Brain (organoid and tissue), 16 donors: ENCODE measurements at places on chromosomes 12 and 14.

- DNase-seq, result no peak
Observed at GRCh38 chr12:54007538-54008259, 1.1 kb upstream of the HOXC8 start.

- DNase-seq, result peak; percentile 24
Observed at GRCh38 chr12:110846615-110847566, at the start of gene CCDC63. Gene CCDC63 (plus strand): TSS chr12:110846987. CDS start chr12:110852955, 5,968 bp downstream.

GRCh38 chr12:129068684-129069083 lies 215.4 kb downstream of the GLT1D1 start:
- DNase-seq, result no peak

DNA sequence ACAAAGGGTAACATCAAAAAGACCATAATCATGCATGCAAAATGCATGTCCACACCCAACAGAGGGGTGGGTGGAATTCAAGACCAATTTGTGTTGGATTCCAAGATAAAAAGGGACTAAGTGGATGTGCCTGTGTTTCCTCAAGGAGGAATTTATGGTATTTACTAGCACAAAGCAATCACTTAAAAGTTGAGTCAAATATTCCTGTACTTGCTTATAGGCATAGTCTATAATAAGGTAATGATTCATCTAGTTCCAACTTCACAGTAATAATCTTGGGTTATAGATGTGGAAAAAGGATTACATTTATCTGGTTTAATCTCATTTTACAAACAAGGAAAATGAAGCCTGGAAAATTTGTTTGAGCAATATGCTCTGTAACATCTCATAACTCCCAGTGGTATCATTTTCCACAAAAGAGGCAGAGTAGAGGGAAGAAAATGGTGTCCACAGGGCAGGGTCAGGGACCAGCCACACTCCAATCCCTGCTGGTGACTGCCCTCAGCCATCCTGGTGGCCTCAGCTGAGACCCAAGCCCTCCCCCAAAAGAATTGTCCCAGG lies 80.8 kb upstream of the REP15 start:
- DNase-seq, result no peak

- DNase-seq, result peak; percentile 84
Observed at GRCh38 chr12:24554612-24555295, 394.1 kb downstream of the BCAT1 start.

GRCh38 chr12:131153956-131154355 lies 200.2 kb downstream of the ADGRD1 start:
- DNase-seq, result no peak

DNA sequence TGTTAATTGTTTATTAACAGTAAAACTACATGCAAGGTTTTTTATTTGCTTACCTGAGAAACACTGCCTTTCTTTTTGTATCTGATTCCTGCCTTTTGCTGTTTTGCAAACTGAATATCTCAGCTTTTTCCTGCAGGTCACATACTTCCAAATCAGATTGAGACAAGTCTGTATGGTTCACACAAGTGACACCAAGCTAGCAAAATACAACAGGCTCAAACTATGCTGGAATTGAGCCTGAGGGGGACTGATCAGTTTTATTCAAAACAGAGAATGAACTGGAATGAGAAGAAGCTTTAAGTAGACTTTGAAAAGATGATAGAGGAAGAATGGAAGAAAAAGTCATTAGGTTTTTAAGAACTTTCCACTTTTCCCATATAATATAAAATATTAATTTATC lies 12.2 kb upstream of the CDK17 start:
- DNase-seq, result no peak

- peak; percentile 31 for DNase-seq
Observed at GRCh38 chr12:7645395-7646177, 20.1 kb downstream of the APOBEC1 start.

DNA sequence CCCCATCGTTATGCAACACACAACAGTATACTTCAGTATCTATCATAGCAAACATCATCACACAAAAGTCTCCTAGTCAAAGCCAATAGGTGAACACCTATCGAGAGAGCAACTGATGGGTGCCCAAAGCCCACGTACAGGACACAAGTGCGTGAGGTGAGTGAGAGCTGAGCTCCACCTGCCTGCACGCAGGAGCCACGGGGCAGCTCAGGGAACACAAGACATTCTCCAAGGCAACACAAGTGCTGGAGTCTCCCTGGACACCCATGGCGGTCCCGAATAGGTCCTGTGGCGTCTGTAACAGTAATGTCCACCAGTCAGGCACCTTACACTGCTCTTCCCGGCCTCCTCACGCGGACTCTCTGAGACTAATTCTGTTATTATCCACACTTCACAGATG lies 44.3 kb downstream of the CDC42BPB start:
- DNase-seq, result no peak

GRCh38 chr14:65501328-65501727 lies 88.8 kb downstream of the FUT8 start:
- DNase-seq, result no peak

GRCh38 chr14:67564236-67564635 lies 31.1 kb downstream of the PLEKHH1 start:
- DNase-seq, result no peak

GRCh38 chr14:58626431-58626831 lies 11.3 kb upstream of the DACT1 start:
- DNase-seq, result no peak

GRCh38 chr12:120472521-120472920 lies 3.0 kb upstream of the SRSF9 start:
- no peak for DNase-seq

DNA sequence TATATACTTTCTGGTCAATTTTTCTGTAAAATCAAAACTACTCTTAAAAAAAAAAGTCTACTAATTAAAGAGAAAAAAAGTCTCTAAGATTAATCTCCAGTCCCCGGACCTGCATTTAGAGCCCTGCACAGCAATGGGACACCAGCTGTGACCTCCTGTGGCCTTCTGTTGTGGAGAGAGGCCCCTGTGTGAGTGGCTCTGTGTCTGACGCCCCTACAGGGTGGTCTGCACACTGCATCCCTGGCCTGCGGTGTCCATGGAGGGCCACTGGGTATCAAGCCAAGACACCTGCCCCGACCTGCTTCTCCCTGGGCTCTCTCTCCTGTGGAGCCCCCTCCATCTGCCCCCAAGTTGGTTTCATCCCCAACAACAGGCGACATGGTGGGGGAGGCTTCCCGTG lies 248.0 kb upstream of the DIO3 start:
- no peak for DNase-seq

DNA sequence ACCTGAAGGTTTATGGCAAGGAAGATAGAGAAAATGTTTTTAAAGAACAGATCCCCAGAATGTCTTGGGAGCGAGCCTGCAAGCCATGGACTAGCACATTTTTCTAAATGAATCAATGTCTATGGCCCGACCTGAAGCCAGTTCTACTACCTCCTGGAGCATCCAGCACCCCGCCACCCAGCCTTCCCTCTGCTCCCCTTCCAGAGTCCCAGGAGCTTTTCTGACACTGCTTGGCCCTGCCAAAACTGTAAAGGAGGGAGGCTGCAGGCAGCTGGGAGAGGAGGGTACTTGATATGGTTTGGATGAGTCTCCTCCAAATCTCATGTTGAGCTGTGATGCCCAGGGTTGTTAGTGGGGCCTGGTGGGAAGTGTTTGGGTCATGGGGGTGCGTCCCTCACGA lies 95.5 kb upstream of the FZD10 start:
- no peak for DNase-seq

GRCh38 chr14:89128311-89129026 lies 288.6 kb downstream of the FOXN3 start:
- no peak for DNase-seq

DNA sequence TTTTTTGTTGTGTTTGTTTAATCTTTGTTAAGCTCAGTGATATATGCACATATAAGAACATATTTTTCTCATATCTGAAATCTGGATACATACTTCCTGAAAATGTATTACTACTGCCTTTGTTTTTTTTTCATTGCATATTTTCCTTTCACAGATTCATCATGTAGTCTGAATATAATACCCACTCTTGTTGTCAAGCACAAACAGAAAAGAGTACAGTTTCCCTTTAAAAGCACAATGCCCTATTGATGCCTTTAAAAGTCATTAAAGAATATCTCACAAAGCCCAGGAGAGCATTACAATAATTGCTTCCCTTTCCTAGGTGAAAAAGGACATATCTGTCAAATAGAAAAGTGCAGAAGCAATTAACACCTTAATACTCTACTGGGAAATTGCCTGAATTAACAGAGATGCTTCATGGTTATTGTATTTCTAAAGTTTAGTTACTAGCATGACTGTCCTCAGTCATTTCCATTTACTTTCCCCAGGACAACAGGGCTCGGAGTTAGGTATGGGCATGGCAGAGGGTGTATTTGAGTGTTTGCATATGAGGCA lies 107.4 kb downstream of the GRIP1 start:
- no peak for DNase-seq

- no peak for DNase-seq
Observed at GRCh38 chr12:40142001-40142744, 36.3 kb upstream of the SLC2A13 start.

- no peak for DNase-seq
Observed at GRCh38 chr12:116187151-116187511, 90.4 kb downstream of the MED13L start.
